ENCODE measurements at places on chromosomes 5 and 9.
A peak's percentile ranks its signal among the peaks of the same experiment; 100 is the strongest.

DNA sequence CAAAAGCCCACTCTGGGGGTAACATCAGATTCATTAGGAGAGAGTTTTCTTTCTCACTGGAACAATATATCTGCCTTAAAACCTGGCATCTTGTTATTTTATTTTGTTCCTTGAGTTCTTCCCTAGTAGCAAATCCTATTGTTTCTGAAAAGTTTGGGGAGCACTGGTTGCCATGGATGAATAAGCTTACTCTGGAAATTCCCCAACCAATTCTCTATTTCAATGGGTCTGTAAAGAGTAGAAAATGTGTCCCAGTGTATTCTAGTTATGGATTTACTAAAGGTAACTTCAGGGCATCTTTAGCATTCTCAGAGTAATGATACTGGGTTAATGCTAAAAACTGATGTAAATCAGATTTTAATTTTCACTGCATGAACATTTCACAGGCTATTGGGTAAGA lies 94.2 kb upstream of the S1PR3 start:
- no peak for DNase-seq

GRCh38 chr9:89274838-89275237 lies 36.2 kb upstream of the CKS2 start:
- no peak for DNase-seq

- peak; percentile 80 for DNase-seq
Observed at GRCh38 chr9:34379334-34380033, 2.8 kb upstream of the MYORG start.

DNA sequence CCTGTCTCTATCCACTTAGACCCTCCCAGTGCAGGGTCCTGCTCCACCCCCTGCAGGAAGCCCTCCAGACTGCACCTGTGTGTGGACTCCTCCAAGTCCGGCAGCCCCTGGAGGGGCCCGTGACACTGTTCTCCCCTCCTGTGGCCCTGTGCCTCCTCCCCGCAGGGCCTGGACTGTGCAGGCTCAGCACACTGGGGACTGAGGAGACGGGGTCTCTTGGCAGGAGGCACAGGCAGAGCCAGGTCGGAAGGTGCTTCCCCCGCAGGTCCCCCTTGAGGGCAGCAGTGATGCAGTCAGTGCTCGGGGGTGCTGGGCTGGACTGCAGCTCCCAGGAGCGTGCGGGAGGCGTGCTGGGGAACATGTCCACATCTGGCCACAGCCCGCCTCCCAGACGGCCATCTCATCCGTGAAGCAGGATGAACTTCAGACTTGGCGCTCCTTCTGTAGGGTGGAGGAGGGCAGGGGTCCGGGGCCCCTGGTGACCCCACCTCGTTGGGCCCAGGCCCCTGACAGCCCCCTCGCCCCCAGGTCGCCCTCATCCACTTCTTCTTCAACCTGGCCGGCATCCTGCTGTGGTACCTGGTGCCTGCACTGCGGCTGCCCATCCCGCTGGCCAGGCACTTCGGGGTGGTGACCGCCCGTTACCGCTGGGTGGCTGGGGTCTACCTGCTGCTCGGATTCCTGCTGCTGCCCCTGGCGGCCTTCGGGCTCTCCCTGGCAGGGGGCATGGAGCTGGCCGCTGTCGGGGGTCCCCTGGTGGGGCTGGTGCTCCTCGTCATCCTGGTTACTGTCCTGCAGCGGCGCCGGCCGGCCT lies 4.9 kb downstream of the SLC34A3 start:
- no peak for DNase-seq

DNA sequence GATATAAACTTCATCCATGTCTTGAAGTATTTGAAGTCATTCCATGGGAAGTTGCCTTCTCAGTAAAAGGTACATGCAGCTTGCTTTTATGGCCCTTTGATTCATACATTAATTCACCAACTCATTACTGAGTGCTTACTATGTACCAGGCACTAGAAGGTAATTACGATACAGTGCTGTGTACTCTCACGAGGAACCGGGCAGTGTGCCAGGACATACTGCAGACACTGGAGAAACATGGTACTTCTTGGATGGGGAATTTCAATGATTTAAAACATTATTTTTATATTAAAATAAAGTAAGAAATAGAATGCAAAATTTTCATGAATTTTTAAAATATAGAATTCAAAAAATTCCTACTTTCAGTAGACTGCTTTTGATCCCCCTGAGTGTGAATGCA lies 71.4 kb upstream of the WDR41 start:
- DNase-seq, result no peak

DNA sequence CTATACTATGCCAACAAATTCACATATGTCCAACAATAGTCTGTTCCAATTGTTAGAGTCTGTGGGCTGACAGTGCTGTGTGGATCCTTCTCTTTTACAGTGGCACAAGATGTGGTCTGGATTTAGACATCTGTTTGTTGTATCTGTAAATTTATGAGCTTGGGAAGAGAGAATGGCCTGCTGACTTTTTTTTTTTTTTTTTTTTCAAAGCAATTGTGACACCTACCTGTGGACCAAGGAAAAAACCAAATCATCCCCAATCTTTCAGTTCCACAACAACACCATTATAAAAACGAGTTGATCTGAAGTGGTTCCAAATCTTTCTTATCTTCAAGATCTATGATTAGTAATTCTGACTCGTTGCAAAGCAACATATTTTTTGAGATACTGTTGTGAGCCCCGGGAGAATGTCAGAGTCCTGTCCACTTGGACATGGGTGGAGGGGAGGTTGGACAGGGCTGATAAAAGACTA lies 4.9 kb downstream of the IRX2 start:
- peak; percentile 41 for DNase-seq

GRCh38 chr5:157280927-157281326 lies 15.0 kb downstream of the CYFIP2 start:
- DNase-seq, result no peak

- no peak for DNase-seq
Observed at GRCh38 chr9:16514131-16514530, 356.3 kb downstream of the BNC2 start.

GRCh38 chr5:168295574-168296201 lies 4.2 kb downstream of the WWC1 start:
- DNase-seq, result peak; percentile 93

DNA sequence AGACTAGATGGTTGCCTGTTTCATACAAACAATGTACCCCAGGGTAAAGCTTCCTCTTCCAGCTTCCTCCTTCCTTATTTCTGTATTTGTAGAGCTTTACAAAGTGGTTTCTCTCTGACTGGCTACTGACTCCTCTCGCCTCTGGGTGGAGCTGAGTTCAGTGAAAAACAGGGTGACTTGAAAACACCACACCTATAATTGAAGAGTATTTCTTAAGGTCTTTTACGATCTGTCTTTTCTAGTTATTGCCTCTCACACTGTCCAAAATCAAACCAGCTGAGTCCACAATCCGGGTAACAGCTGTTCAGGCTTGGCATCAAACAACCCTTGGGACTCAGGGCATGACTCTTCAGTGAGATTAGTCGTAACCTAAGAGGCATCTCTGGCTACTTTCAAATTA lies 200.4 kb downstream of the ARRDC3 start:
- no peak for DNase-seq

DNA sequence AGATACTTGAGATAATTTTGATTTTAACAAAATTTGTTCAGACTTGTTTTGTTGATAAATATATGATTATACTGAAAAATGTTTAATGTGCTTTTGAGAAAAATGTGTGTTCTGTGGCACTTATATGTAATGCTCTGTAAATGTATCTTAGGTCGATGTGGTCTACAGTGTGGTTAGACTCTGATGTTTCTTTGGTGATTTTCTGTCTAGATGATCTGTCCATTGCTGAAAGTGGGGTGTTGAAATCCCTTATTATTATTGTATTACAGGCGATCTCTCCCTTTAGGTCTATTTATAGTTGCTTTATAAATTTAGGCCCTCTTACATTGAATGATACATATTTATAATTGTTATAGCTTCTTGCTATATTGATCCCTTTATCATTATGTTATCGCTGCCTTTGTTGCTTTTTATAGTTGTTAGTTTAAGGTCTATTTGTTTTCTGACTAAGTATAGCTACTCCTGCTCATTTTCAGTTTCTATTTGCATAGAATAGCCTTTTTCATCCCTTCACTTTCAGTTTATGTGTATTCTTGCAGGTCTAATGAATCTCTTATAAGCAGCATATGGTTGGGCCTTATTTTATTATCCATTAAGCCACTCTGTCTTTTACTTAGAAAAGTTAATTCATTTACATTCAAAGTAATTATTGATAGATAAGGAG lies 124.3 kb downstream of the MRPS30 start:
- DNase-seq, result no peak

DNA sequence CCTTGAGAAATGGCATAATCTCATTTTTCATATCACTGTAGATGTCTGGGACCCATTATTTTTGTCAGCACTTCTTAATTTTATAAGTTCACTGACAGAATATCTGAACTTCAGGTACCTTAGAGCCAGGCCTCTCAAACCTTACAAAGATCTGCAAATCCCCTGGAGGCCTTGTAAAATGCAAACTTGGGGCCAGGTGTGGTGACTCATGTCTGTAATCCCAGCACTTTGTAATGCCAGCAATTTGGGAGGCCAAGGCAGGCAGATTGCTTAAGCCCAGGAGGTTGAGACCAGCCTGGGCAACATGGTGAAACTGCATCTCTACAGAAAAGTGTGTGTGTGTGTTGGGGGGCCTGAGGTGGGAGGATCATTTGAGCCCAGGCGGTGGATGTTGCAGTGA lies 30.8 kb downstream of the RASGRF2 start:
- no peak for DNase-seq

Measured in T47D (cell line).